Islet precursor cell (in vitro differentiated cells): ENCODE measurements at places on chromosomes 12 and 14.

DNA sequence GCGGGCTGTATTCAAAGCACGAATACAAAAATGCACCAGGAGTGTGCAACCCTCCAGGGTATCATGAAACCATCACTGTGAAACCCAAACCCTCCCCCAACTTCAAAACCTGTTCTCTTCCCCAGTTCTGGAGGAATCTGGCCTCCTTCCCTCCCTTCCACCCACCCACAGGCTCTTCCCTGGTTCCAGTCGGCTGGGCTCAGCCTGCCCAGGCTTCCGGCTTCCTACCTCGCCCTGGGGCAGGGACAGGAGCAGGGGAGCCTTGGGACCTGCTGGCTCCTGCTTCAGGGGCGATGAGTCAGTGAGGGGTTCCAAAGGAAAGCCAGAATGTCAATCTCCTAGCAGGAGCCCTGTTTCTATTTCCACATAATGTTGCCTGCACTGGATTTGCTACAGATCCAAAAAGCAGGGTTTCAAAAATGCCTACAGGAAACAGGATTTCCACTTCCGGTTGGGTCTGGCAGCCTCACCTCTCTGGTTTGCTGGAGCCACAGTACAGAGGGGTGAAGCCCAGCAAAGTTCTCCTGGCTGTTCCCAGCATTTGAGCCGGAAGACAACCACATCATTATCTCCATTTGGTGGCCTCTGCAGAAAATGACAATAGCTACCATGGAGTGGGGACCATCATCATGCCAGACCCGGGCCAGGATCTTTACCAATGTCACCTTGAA, 278.3 kb downstream of the DPF3 start:
- peak; percentile 94 for DNase-seq

DNA sequence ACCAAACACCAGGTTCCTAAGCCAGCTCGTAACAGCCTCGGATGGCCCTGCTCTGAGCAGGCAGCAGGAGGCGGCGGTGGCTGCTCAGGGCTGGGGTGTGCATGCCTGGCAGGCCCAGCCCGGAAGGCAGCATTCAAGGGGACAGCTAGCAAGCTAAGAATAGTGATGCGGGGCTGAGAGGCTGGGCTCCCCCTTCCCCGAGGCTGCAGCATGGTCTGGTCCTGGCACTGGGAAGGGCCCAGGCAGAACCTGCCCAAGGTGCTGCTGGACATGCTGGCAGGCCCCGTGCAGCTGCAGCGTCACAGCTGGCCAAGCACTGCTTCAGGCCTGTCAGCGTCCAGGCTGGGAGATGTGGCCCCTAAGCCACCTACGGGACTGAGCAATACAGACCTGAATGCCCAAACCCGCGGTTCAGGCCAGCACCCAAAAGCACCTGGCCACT, 26.4 kb upstream of the NUDT14 start:
- DNase-seq: no peak

DNA sequence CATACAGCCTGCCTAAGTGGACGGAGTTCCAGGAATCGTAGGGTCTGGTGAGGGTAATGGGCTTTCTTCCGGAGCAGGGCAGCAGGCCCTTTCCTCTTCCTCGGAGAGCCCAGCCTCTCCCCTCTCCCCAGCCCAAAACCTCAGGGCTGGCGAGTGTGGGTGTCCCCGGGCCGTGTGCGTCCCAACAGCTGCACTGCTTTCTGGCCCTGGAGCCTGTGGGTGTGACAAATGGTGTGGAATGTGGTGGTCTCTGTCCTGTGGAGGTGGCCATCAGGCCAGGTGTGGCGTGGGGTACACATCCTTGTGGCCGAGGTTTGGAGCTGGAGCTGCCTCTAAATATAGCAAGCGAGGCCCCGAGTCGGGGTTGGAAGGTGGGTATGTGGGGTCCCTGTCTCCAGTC, 8.5 kb downstream of the ORAI1 start:
- no peak for DNase-seq

- peak; percentile 93 for DNase-seq
Measured at GRCh38 chr12:46585854-46586621, 213.5 kb upstream of the SLC38A2 start.

- no peak for DNase-seq
Measured at GRCh38 chr12:25283006-25283405, 32.3 kb upstream of the KRAS start.

DNA sequence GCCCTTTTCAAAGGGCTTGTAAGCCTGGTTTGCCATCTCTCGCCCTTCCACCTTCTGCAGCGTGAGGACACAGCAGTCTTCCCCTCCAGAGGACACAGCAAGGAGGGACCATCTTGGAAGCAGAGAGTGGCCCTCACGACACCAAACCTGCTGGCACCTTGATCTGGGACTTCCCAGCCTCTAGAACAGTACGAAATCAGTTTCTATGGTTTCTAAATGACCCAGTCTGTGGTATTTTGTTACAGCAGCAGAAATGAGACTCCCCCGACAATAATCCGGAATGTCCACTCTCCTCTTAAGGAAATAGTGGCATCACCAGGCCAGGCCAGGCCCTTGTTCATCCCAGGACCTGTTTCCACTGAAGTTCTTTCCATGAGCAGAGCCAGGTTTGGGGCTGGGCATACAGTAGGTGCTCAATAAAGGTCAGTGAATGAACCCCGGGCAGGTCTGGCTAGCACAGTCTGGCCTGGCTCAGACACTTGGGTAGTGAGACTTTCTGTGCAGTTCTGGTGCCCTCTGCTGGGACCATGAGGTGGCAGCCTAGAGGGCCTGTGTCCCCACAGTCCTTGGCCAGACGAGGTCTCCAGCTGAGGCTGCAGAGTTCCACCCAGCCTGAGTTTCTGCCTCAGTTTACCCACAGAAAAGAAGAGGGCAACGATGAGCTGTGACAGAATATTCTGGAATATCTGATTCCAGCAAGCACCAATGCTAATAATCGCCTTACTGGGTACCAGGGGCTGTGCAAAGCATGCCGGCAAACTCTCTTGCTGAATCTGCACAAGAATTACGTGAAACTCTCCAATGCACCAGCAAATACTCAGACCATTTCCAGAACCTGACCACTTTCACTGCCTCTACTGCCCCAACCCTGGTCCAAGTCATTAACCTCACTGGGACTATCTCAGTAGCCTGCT, 14.0 kb downstream of the ABCB9 start:
- peak; percentile 94 for DNase-seq

- no peak for DNase-seq
Measured at GRCh38 chr12:106195621-106196027, 52.2 kb downstream of the CKAP4 start.

- no peak for DNase-seq
Measured at GRCh38 chr12:2411616-2412304, 359.0 kb downstream of the CACNA1C start.

DNA sequence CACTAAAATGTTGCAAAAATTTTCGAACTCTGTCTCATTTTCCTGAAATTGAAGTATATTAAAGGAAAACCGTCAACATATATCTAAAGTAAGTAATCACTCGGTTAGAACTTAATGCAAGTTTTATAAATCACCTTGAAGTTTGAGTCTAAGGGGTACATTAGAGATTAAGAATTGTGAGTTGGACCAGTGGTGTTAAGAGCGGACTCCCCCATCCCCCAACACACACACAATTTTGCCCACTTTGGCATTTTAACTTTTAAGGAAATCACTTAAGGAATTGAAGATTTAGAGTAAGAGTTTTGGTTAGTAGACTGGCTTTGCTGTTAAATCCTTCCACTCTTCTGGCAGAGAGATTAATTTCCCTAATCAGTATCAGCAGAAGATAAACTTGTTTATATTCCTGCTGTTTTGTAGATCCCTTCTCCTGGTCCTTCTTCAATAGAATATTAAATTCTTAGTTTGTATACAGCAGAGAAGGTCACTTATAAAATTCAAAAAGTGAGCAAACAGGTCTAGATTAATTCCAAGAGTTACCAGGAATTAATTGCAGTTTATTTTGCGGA, 1.5 kb downstream of the HIF1A start:
- DNase-seq: no peak

DNA sequence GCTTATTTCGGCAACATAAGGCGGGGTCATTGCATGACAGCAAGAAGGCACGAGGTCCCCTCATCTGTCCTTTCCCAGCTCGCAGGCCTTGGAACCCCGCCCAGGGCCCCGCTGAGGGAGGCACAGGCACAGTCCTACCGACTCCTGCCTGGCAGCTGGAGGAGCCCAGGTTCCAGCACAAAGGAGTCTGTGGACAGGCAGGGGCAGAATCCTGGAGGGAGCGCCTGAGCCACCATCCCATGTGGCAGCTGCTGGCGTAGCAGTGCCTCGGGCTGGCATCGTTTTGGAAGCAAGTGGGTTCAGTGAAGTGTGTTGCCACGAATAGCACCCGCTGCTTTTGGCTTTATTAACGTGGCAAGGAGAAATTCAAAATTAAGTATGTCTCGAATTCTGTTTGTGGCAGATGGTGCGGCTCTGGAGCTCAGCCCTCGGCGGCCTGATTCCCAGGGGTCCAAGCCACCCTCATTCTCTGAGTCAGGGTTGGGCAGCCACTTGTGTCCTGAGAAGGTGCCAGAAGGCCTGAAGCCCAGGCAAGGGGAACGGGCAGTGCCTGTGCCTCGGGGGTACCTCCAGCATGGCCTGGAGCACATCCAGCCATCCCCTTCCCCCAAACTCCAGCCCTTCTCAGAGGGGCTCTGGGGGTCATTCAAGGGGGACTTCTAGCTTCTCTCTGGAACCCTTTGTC, 35.9 kb downstream of the SLC8B1 start:
- no peak for DNase-seq

DNA sequence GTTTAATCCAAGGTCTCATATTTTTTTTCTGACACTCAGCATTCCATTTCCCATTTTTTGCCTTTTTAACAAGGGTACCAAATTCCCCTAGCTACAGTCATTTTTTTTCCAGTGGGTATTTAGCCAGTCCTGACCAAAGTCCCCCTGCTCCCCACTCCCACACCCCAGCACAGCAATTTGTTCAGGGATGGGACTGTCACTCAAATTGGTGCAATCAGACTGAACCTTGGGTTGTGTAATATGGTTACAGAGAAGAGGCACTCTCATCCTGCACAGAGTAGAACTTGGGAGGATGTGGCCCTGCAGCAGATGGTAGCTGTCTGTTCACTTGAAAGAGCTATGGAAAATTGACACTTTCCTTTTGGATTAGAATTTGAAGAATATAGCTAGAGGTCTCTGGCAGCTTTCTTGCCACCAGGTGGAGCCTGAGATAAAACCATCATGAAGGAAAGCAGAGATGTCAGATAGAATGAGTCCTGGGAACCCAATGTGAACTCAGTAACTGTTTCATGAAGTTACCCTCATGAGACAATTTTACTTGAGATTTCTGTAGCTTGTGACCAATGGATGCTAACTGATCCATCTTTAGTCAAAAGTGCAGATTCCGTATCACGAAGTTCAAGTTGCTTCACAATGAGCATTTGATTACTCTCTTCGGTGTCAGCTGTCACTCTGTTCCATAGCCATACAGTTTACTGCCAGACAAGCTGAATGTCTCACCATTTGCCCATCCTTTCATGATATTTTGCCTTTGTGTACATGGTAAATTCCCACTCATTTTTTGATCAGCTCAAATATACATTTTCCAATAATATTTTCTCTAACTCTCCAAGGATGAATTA, 394.0 kb upstream of the SYT1 start:
- DNase-seq: peak; percentile 74

DNA sequence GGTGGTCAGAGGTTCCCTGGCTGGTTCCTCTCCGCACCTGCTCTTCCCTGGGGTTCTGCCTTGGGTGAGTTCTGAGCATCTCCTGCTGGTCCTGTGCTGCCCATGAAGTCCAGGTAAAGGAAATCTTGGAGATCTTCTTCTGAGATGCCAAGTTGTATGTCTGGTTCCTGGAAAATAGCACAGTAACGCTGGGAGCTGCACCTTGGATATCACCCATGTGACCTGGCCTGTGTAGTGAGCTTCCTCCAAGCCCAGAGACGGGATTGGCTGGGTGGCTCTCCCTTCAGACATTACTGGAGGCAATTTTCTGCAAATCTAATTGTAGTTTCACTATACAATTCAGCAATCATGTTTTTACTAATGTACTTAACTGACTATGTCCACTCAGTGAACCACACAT, 1281.1 kb downstream of the TMEM121 start:
- DNase-seq: no peak

DNA sequence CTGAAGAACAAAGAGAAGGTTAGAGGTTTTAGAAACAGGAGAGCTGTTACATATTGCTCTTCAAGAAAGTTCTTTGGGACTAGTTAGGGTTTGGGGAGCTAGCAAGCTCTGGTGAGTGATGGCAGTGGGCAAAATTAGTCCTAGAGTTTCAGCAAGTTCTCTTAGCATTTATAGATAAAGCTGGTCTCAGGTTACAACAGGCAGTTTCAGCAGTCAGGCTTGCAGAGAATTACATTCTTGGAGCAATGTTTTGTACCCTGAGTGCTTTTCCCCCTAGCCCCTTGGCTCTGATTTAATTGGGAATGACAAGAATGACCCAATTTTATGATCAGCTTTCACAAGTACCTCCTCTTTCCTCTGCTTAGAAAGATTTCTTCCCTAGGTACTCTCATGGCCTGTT, 21.4 kb upstream of the EID3 start:
- no peak for DNase-seq

GRCh38 chr12:128940090-128940888, 87.0 kb downstream of the GLT1D1 start:
- DNase-seq: no peak

- DNase-seq: no peak
Measured at GRCh38 chr12:41186026-41186425, 2.1 kb upstream of the PDZRN4 start.

- no peak for DNase-seq
Measured at GRCh38 chr14:93103392-93104080, 12.2 kb downstream of the ITPK1 start.

DNA sequence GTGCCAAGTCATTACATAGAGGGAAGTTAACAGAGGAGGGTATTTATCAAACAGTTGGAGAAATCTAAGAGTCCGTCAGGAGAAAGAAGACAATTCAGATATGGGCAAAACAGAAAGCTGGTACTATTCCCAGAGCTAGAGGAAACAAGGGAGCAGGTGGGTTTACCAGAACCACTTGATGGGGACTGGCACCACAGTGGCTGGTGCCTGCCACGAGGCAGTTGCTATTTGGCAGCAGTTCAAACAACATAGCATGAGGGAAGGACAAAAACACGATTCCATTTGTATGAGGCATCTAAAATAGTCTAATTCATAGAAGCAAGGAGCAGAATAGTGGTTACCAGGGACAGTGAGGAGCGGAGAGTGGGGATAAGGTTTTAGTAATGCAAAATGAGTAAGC, 24.6 kb upstream of the KLRD1 start:
- no peak for DNase-seq

GRCh38 chr14:68557648-68558047, 235.2 kb downstream of the ZFP36L1 start:
- DNase-seq: no peak

DNA sequence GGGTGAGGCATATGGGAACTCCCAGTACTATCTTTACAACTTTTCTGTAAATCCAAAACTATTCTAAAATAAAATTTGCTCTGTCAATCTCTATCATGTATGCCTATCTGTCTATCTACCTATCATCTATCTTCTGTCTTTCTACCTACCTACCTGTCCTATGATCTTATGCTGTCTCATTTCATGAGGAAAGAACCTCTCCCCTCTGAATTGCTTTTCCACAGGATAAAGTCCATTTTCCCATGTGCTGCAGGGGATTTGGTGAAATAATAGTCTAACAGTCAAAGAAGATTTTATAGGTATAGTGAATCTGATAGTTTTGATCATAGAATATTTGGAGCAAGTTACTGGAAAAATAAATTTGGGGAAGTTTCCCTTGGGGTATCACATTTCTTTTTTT, 86.8 kb upstream of the RIC8B start:
- DNase-seq: no peak

GRCh38 chr12:109386059-109386433, 38.3 kb downstream of the MYO1H start:
- DNase-seq: no peak

GRCh38 chr12:108063192-108063591, 65.9 kb upstream of the WSCD2 start:
- DNase-seq: peak; percentile 36

GRCh38 chr12:28253161-28253641, 62.9 kb downstream of the CCDC91 start:
- no peak for DNase-seq
